ENCODE measurements at places on chromosomes 2 and 18.

DNA sequence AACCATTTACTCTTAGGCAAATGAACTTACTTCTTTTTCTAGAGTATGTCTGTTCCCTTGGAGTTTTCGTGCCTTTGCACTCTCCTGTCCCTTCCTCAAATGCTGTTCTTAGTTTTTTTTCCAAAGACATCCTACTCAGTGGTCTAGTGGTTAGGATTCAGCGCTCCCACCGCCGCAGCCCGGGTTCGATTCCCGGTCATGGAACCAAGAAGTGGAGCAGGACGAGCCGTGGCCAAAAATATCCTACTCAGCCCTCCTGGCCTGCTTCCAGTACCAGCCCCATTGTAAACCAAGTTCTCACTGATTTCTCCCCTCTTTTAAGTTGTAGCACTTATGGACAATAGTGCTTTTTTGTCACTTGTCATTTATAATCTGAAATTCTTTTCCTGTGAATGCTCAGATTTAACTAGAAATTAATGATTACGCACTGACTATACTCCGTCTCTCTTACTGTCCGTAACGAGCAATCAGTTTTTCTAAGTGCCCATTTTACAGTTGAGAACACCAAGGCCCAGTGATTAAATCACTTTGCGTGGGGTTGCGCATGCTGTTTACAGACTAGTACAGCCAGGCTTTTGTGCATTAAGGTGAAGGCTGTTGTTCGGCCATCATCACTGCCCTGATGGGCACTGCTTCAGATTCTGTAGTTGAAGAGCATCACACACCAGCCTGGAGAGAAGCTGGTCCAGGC lies 17.9 kb downstream of the GREB1 start:
- no peak for DNase-seq

DNA sequence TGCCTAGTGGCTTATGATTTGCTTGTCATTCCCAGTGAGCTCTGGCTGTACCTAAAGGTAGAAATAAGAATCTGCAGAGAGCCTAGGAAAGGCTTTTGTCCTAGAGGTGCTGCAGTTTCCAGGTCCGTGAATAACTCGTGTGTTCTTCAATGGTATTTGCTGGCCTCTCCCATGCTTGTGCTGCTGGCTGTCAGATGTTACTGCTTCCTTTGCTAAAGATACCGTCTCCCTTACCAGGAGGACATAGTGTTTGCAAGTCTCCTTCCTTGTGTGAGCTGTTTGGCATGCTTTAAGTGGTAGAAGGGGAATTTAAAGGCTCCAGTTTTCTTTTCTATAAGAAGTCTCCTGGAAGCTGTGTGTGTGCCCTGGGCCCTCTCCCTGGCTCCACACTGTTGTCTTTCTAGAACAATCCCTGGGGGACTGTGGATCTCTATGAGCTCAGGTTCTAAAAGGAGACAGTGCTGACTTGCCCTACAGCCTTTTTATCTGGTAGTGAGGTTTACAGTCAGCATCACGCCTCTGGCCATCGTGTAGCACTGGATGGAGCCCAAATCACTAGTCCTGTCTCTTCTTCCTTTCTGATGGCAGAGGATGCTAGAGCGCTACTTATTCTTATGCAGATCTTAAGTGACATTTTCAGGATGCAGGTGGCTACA lies 65.8 kb downstream of the RNF144A start:
- no peak for DNase-seq

- DNase-seq: no peak
These were observed 23.5 kb downstream of the SLC8A1 start for GRCh38 chr2:40428439-40428838.

GRCh38 chr18:66676699-66677098 lies 72.8 kb upstream of the CDH19 start:
- no peak for DNase-seq

DNA sequence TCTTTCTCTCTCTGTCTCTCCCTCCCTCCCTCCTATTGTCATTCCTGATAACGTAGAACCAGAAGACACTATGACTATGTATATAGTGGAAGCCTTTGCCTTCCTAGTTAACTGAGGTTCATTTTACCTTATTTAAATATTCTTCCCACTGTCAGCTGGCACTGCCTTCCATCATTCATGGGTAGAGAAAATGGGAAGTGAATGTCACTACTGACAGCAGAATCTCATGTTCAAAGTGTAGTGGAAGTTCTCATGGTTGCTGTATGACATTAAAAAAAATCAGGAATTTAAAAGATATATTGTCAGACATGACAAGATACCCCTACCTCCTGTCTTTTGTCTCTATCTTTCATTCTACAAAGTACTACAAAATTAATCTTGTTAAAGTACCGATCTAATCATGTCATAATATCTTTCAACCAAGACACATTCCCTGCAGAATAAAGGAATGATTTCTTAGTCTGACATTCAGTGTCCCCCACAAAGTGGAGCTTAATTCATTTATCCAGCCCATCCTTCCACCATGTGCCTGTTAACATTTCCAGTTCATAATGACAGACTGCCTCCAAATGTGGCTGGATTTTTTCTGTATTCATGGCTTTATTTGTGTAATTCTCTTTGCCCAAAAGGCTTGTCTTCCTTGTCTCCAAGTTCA lies 250.1 kb upstream of the CDH20 start:
- no peak for DNase-seq

DNA sequence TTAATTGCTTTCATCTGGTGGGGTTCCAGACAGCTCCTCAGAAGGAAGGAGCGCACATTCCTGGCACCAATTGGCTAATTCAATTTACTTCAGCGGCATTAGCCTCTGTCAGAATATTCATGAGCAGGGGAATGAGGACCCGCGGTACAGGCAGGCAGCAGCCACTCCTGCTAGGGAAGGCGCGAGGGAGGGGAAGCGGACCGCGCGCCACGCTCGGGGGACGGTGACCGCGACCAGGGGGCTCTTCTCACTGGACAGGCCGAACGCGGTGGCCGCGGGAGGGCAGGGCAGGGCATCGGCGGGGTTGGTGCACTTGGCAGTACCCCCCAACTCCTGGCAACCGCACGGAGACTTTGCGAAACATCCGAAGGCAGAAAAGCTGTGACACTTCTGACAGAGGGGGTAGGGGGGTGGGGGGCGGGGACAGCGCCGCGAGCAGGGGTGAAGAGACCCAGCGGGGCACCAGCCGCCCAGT lies at the start of gene CDH20:
Gene CDH20, plus strand, starts transcription at position 160 of the 475 bp plus-strand sequence.
- DNase-seq: no peak

GRCh38 chr2:39313575-39313974 lies 69.8 kb upstream of the CDKL4 start:
- peak; percentile 70 for DNase-seq

DNA sequence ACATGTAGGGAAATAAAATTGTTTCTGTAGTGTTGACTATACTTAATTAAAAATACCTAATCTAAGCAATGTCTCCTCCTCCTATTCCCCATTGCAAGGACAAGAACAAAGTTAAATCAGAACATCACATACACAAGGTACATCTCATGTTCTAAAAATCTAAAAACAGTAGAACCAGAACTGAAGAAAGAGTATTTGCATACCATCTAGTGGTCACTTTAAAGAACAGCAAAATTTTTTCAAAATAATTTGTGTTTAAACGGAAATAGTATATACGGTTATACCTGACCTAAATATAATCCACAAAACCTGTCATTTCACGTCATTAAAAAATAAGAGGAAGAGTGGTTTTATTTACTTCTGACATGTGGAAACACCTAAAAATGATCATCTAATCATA lies 294.3 kb upstream of the KCNH7 start:
- peak; percentile 5 for DNase-seq

DNA sequence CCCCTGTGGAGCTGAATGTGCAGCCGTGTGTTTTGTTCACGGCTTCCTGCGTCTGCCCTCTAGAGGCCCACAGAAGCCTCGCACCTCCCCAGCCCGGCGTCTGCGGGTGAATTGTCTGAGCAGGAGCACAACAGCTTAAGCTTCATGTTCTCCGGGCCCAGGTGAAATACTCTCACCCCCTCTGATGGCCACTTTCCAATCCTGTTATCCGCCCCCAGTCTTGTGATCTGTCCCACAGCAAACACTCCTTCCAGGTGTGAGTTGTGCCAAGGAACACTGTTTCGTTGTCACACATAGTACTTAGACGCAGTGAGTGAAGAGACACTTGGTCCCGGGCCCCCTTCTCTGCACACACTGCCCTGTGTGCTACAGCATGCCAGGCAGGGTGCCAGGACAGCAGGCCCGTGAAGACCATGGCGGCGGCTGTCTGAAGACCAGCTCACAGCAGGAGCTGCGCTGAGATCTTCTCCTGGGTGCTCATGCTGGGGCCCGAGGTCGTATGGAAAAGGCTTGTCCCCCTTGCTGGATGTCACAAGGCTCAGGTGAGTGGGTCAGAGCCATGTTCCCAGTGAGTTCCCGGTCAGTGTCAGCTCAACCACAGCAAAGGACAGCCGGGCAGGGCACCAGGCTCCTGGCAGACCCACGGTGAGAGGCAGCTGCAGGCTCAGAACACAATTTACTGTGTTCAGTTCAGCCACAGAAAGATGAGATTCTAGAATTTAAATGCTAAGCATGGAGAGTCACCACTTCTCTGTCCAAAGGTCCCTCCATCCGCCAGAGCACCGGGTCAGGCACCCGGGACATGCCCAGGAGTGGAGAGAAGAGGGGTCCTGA lies 6.8 kb upstream of the PXDN start:
- peak; percentile 91 for DNase-seq

- no peak for DNase-seq
These were observed 43.0 kb downstream of the WIPF1 start for GRCh38 chr2:174554529-174555150.

- DNase-seq: peak; percentile 71
These were observed 253.2 kb downstream of the TTC32 start for GRCh38 chr2:19648583-19648982.

- peak; percentile 28 for DNase-seq
These were observed 88.9 kb upstream of the SLC35G4 start for GRCh38 chr18:11520536-11520935.

DNA sequence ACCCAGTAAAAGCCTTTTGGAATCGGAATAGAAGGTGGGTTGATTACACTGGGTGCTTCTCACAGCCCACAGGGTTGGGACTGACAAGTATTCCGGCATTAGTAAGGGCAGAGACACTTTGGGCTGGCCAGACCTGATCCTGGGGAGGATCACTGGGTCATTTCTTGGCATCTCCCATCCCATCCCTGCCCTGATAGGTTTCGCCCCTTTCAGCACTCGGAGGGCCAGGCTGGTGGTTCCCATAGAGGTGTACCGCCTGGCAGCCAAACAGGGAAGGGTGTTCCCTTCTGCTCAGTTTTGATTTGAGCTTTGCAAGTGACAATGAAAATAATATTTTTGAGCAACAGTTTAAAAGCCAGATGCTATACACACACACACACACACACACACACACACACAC lies 37.3 kb downstream of the CYP1B1 start:
- DNase-seq: no peak

DNA sequence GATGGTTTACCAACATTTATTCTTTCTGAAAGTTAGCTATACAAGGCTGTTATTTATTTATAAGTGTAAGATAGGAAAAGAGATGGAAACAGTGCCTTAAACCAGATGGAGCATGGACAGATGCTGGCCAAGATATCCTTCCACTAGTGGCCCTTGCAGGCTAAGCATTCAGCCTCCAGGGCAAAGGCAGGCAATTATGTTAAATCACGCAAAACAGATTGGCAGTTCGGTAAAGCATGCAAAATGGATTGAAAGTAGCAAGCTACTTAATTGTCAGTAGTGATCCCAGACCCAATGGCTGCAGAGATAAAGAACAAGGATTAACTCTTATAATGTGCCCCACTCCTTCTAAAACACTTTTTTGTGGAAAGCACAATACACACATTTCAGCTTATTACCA lies 105.4 kb upstream of the MAP4K3 start:
- DNase-seq: no peak

GRCh38 chr2:189409647-189410046 lies 31.6 kb upstream of the WDR75 start:
- no peak for DNase-seq

DNA sequence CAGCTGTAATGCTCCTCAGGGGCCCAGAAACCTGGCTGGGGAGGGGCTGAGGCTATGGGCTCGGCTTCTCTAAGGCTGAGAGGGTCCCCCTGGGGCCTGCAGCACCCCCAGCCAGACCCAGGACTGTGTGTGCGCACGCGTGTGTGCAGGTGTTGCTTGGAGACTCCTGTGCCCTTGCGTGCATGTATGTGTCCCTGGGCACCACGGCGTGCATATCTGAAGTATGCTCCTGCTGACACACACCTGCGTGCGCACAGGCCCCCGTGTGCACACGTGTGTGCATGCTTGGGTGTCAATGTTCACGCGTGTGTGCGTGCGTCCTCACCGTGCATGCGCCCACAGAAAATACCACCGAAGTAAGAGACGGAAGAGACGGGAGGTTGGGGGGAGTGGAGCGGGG lies 14.9 kb upstream of the ECEL1 start:
- DNase-seq: no peak

DNA sequence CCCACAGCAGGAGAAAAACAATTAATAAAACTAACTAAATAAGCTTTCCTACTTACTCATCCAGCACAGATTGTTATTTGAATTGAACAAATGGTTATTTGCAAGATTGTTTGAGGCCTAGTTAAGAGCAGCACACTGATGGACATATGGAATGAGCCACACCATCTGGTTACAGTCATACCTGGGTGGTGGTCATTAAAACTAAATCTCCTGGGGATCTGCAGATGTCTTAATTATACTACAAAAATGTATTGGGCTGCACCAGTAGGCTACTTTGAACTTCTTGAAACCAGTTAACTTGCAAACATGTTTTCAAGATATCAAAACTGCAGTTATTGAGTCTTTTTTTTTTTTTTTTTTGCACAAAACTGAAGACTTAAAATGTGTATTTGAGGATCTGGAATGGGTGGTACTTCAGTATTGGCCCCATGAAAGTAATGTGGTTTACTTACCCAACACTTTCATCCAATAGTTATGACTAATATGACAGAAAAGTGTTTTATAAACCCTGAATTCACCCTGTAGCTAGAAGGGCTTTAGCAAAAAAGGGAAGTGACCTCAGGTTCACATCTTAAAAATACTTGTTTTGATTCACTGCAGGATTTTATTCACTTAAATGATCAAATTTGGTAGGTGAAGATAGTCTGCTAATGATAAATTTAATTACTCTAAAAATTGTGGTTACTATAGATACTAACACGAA lies 10.8 kb downstream of the AGFG1 start:
- DNase-seq: peak; percentile 18

DNA sequence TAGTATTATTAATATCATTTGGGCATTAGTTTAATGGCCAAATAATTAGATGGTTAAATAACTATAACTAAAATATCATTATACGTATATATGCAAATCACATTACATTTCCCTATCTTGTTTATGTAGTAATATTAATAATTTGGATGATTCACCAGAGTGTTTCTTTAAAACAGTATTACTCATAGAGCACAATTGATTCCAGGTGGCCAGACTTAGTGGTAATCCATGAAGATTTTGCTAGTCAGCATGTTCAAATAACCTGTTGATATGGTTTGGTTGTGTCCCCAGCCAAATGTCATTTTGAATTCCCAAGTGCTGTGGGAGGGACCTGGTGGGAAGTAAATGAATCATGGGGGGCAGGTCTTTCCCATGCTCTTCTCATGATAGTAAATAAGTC lies 782.3 kb downstream of the LRP1B start:
- peak; percentile 49 for DNase-seq

GRCh38 chr18:10297086-10297485 lies 157.3 kb upstream of the APCDD1 start:
- no peak for DNase-seq

Data from fibroblast of skin of back (primary cell).